ENCODE measurements at places on chromosomes 1 and 21.

GRCh38 chr1:106517224-106517623 lies 539.2 kb upstream of the PRMT6 start:
- no peak for DNase-seq

GRCh38 chr1:149966405-149966804 lies 29.7 kb upstream of the MTMR11 start:
- no peak for DNase-seq

- no peak for DNase-seq
Observed at GRCh38 chr1:156599811-156600210, 1.5 kb downstream of the GPATCH4 start.

DNA sequence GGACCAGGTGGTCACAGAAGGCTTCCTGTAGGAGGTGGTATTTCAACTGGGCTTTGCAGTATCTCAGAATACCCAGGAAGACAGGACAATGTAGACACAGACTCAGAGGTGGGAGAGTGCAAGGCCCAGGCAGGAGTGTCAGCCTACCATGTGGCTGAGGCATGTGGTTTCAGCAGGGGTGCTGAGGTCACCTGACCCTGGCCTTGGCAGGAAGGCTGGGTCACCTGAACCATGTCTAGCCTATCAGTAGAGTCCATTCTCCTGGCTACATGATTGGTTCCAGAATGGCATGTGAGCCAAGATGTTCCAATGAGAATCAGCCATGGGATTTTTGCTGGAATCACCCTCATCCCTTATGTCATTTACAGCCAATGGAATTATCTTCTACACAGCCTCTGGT lies 169.4 kb downstream of the ACTL8 start:
- no peak for DNase-seq

DNA sequence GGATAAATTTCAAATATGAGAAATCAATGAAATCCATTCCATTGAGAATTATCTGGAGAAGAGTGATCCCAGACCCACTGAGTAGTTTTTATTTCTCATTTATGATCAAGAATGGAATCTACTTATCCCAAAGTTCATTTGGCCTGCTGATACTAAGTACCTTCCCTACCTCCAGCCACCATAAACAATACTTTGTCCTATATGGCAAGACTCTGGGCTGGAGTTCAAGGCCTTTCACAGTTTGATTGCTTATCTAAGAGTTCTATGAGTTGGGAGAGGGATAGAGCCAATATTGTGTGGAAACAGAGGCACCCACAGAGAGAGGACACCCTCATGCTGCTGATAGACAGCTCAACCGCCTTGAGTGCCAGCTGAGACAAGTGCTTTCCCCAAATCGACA lies 5.1 kb downstream of the PDZK1 start:
- no peak for DNase-seq

All from iPS DF 6.9 (cell line).